Adipose tissue (tissue), 3 donors: ENCODE measurements at places on chromosomes 7 and 10. TPM values are rescaled to one million over a fixed set of nuclear protein-coding genes. Genes with fewer than 3 reads are reported as not detected.

Gene GARIN1A
- polyA plus RNA-seq: 0.44 TPM

Gene AGMO
- polyA plus RNA-seq: 1.7 TPM

Gene ACSM6
- 0.07 TPM for polyA plus RNA-seq

Gene CHN2
- polyA plus RNA-seq: 1.7 TPM

Gene TEX36
- not detected for polyA plus RNA-seq

Gene TSC22D4
- polyA plus RNA-seq: 20.6 TPM

Gene PROSER2
- polyA plus RNA-seq: 4.2 TPM

Gene MEPCE
- 33.4 TPM for polyA plus RNA-seq

Gene GIMAP7
- polyA plus RNA-seq: 9.3 TPM

Gene NPFFR1
- under 0.01 TPM for polyA plus RNA-seq

Gene VSTM2A
- not detected for polyA plus RNA-seq

Gene ABCB1
- 3.2 TPM for polyA plus RNA-seq

Gene FFAR4
- polyA plus RNA-seq: 9.3 TPM

Gene ATAD1
- 10.5 TPM for polyA plus RNA-seq

Gene LDB3
- 0.63 TPM for polyA plus RNA-seq

Gene PON1
- polyA plus RNA-seq: not detected

Gene MEOX2
- polyA plus RNA-seq: 13.4 TPM

Gene TMEM270
- 0.08 TPM for polyA plus RNA-seq

Gene UCN3
- polyA plus RNA-seq: 1.5 TPM

Gene AP5Z1
- 35.0 TPM for polyA plus RNA-seq

Gene HOXA3
- polyA plus RNA-seq: 4.6 TPM

Gene ABCB4
- 0.06 TPM for polyA plus RNA-seq

Gene SEMA3C
- polyA plus RNA-seq: 16.5 TPM

Gene IL2RA
- polyA plus RNA-seq: 0.62 TPM

Gene FAM204A
- polyA plus RNA-seq: 26.0 TPM

Gene IFIT3
- 9.5 TPM for polyA plus RNA-seq
